ENCODE measurements at places on chromosomes 11 and 22. TPM values are rescaled to one million over a fixed set of nuclear protein-coding genes. Genes with fewer than 3 reads are reported as not detected.

Gene RBM7
- total RNA-seq, result 53.4 TPM

Gene GSTP1
- 972 TPM for total RNA-seq

Gene CALCA
- total RNA-seq, result not detected

Gene DUSP8
- 0.26 TPM for total RNA-seq

Gene UPK3A
- not detected for total RNA-seq

Gene JAML
- total RNA-seq, result under 0.01 TPM

Gene CDC42BPG
- total RNA-seq, result 0.13 TPM

Gene STK33
- total RNA-seq, result 0.64 TPM

Gene IGLL5
- total RNA-seq, result not detected

Gene CCDC116
- total RNA-seq, result 0.13 TPM

Gene LRRC56
- 0.26 TPM for total RNA-seq

Gene KCNK4
- not detected for total RNA-seq

Gene OR5A1
- not detected for total RNA-seq

Gene BTG4
- total RNA-seq, result not detected

Gene IGF2
- total RNA-seq, result 22.0 TPM

Gene CENPM
- total RNA-seq, result 30.0 TPM

Gene ANO5
- total RNA-seq, result under 0.01 TPM

Gene CD6
- total RNA-seq, result not detected

Gene TNNI2
- not detected for total RNA-seq

Gene PAK1
- 0.25 TPM for total RNA-seq

Gene OR5B21
- total RNA-seq, result not detected

Gene CARD18
- not detected for total RNA-seq

Gene GRM5
- under 0.01 TPM for total RNA-seq

Gene KRTAP5-2
- not detected for total RNA-seq

Gene TENM4
- 0.13 TPM for total RNA-seq

Gene OR52N5
- not detected for total RNA-seq

Gene CREB3L1
- under 0.01 TPM for total RNA-seq

Gene PHLDA2
- total RNA-seq, result 2.4 TPM

Gene CLMP
- total RNA-seq, result under 0.01 TPM

Gene SLC16A8
- under 0.01 TPM for total RNA-seq

Gene DEPDC5
- total RNA-seq, result 8.5 TPM

Gene DTX4
- 49.6 TPM for total RNA-seq

Gene MPZL2
- total RNA-seq, result 5.6 TPM
